ENCODE measurements at places on chromosomes 12 and 14. TPM values are rescaled to one million over a fixed set of nuclear protein-coding genes. Genes with fewer than 3 reads are reported as not detected.
A peak's percentile ranks its signal among the peaks of the same experiment; 100 is the strongest.

RNASE1 gene
- total RNA-seq: not detected

ASIC1 gene
- total RNA-seq: 1.2 TPM

DNA sequence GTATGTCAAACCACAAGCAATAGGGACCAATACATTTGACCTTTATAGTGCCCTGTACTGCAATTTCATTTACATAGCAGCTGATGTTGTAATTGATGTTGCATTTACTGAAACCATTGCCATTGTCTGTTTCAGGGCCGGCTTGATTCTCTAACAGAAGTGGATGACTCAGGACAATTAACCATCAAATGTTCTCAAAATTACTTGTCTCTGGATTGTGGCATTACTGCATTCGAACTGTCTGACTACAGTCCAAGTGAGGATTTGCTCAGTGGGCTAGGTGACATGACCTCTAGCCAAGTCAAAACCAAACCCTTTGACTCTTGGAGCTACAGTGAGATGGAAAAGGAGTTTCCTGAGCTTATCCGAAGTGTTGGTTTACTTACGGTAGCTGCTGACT is 216.0 kb downstream of the AKAP6 start:
- DNase-seq: peak; percentile 34

GRCh38 chr14:82778008-82778590 is 1244.4 kb upstream of the SEL1L start:
- DNase-seq: no peak

DNA sequence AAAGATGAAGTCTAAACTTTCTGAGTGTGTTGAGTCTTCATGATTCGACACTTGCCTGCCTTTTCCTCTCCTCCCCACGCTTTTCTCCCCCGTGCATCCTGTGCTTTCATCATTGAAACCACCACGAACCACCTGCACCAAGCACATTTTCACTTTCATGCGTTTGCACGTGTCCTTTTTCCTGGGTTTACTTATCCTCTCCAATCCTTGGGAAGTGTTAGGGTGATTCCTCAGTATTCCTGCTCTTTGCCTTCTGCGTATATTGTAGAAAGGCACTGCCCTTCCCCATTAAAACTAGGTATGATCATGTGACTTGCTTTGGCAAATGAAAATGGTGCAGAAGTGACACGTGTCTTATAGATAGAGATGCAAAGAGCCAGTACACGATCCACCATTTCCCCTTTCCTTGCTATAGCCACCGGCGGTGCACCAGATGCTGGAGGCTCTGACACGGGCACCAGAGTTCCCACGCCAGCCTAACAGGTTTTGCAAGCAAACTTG is 106.6 kb downstream of the BRMS1L start:
- DNase-seq: no peak

- DNase-seq: no peak
Observed at GRCh38 chr12:27291862-27292261, 40.8 kb upstream of the BMAL2 start.

Data from LHCN-M2 (cell line).